ENCODE measurements at places on chromosomes 7 and 10.

GRCh38 chr7:107277331-107277730, 108.5 kb downstream of the HBP1 start:
- no peak for DNase-seq

- DNase-seq, result no peak
Observed at GRCh38 chr10:74823791-74824183, 2.6 kb upstream of the KAT6B start.

DNA sequence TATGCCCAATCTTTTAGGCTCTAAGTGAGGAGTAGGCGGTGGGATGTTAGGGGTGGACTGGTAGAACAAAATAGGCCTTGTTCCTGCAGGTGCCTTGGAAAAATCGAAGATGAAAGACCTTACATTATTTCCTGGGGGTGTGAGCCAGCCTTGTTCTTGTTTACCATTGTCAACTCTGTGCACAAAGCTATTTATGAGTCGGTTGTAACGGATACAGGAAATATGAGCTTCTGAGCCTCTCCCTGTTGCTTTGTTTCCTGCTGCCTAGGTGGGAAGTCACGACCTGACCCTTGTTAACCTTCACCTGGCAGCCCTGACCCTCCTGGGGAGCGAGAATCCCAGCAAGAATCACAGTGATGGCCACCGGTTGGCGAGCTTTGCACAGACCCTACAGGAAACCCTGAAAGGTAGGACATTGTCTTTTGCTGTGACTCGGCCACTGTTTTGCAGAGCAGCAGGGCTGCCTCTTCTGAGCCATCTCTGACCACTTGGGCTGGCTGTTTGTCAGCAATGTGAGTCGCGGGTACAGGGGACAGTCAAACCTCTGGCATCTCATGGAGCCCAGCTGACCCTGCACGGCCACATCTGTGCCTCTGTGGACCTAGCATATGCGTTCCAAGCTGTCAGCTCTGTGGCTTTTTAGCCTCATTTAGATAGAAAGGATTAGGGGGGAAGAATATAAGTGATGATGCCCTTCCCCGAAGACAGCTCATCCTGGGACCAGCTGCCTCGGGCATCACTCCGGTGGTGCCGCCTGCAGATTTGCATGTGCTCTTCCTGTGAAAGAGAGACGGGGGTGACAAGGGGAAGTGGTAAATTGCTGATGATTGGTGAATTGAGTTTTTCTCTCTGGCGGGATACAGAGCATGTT, 102.1 kb upstream of the ANLN start:
- no peak for DNase-seq

- no peak for DNase-seq
Observed at GRCh38 chr7:97480772-97481390, 251.0 kb upstream of the TAC1 start.

- no peak for DNase-seq
Observed at GRCh38 chr10:94205396-94205831, 157.3 kb downstream of the NOC3L start.

DNA sequence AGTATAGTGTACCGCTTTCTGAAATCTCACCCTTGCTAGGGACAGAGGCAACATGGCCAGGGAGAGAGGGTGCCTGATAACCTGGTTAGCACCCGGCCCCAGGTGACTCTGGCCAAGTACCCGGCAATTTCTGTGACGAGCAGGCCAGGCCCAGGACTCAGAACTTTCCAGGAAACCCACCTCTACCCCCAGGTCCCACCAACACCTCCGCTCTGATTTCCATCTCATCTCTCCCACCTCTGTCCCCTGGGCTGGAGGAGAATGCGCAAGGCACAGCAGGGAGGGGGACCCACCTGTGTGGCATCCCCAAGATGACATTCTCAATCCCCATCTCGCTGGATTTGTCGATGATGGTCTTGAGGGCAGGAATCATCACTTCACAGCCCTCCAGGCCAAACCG, 11.6 kb downstream of the OGDHL start:
- DNase-seq, result no peak

DNA sequence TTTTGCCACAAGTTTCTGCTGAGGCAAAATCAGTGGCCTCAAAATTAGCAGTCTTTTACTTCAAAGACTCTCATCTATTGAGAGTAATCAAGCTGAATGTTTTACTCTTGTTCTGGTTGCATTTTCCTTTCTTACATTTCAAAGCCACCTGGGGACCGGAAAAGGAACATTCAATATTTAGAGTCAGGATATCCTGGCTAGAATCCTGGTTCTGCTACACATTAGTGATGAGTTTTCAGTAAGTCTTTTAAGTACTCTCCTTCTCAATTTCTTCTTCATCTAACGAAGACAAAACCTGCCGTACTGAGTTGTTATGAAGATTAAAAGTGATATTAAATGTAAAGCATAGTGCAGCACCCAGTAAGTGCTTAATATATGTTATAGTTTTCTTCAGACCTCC, 52.5 kb downstream of the LAMB4 start:
- DNase-seq, result no peak

DNA sequence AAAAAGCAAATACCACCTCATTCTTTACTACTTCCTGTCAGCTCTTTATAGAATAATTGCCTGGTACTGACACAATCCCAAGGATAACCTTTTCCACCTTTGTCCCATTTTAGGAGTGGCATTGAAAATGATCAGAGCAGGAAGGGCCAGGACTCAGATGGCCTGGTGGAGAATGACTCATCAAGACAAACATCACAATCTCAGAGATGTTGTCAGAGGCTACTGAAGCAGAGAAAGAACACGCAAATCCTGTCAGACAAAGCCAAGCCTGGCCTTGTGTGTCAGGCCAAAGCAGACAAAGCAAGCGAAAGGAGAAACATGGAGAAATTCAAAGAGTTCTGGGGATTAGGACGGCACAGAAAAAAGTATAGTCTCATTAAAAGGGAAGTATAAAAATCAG, 40.9 kb downstream of the NSUN6 start:
- DNase-seq, result no peak

GRCh38 chr7:147509541-147510200, 1080.9 kb upstream of the C7orf33 start:
- DNase-seq, result no peak

- no peak for DNase-seq
Observed at GRCh38 chr10:111506266-111507034, 429.6 kb downstream of the ADRA2A start.

GRCh38 chr10:95509251-95509650, 51.9 kb downstream of the SORBS1 start:
- no peak for DNase-seq

DNA sequence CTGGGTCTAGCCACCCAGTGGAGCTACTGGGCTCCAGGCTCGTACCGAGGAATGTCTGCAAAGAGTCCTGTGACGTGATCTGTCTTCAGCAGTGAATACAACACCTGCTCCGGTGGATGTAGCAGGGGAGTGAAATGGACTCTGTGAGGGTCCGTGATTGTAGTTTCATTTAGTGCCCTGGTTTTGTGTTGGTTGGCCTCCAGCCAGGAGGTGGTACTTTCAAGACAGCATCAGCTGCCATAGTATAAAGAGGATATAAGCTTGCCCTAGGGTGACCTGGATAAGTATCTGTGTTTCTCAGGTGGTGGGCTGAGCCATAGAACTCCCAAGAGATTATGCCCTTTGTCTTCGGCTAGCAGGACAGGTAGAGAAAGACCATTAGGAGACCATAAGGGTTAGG, 24.6 kb upstream of the WNT2 start:
- DNase-seq, result no peak

- DNase-seq, result no peak
Observed at GRCh38 chr10:93481637-93482144, 443 bp downstream of the MYOF start.

GRCh38 chr10:4154191-4154715, 369.2 kb upstream of the KLF6 start:
- no peak for DNase-seq

- no peak for DNase-seq
Observed at GRCh38 chr7:77199013-77199966, at the start of gene FGL2. TSS of gene FGL2 (minus strand) at chr7:77199819. CDS start at chr7:77199793, 26 bp downstream.

DNA sequence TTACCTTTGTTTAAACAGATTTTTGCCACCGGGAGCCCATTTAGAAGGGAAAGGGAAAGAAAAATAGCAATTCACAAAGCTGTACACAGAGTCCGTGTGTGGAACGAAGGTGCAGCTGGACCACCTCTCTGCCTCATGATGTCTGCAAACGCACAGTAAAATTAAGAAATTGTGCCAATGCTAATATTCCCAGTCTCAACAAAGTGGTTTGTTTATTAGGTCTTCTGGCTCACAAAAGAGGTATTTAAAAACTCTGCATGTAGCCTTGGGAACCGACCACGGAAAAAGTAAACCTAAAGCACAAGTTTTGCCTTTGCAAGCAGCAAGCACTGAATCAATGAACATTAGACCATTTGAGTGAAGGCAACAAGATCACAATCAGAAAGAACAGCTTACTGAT, 57.7 kb downstream of the CREB3L2 start:
- no peak for DNase-seq

DNA sequence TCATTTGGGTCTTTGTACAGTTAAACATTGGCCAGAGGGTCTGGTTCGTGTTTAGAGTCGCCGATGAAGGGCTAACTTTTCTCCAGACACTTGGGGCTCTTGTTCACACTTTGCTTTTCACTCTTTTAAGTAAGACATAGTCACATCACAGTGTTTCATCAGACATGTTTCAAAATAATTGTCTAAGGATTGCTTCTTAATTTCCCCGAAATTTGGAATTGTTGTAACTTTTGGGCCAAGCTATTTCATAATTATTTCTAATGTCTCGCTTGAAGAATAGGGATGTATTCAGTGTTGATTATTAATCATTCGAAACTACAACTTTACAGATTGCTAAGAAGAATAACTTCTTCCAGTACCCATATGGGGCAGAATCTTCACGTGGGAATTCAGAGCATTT, 92.8 kb downstream of the TCF7L2 start:
- no peak for DNase-seq

GRCh38 chr10:84493951-84494848, 165.8 kb downstream of the CCSER2 start:
- no peak for DNase-seq

- DNase-seq, result no peak
Observed at GRCh38 chr7:20223356-20223755, 6.2 kb upstream of the MACC1 start.

GRCh38 chr7:128114806-128115205, 83.6 kb upstream of the LRRC4 start:
- no peak for DNase-seq

DNA sequence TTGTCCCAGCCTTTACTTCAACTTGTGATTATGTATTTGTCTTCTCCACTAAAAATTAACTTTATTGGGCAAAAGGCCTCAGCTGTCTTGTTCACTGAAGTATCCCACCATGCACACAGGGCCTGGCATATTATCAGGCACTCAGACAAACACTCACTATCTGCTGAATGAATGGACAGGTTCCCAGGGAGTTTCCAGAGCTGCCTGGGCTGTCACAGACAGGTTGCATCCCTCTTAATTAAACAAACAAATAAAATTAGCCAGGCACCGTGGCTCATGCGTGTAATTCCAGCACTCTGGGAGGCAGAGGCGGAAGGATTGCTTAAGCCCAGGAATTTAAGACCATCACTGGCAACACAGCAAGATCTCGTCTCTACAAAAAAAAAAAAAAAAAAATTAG, 1.5 kb upstream of the TSPAN14 start:
- no peak for DNase-seq

Data from NCI-H1436 (cell line).